Peyer's patch (tissue), 4 donors: ENCODE measurements at places on chromosomes 5 and 9.

GRCh38 chr5:140145256-140145655 lies 19.5 kb downstream of the IGIP start:
- no peak for DNase-seq

- no peak for DNase-seq
Measured at GRCh38 chr9:125410522-125410894, 148.9 kb downstream of the GAPVD1 start.

DNA sequence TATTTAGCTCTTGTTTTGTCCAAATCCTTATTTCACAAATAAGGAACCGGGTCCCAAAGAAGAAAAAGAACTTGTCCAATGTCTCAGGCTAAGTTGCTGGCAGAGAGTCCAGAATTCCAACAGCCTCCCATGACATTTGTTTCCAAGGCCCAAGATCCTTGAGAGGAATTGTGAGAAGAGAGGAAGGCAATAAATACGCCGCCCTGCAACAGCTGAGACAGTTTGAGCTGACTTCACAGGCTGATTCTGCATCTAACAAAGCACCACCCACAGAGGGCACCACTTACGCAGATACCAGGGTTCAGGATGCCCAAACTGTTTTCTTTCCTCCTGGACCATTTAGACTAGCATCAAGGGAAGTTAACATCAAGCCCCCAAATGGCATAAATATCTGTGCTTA lies 211.3 kb downstream of the FAM114A2 start:
- DNase-seq: no peak

- DNase-seq: no peak
Measured at GRCh38 chr5:127410959-127411358, 106.5 kb upstream of the PRRC1 start.

GRCh38 chr5:1545126-1545804 lies 21.5 kb upstream of the LPCAT1 start:
- peak; percentile 28 for DNase-seq

DNA sequence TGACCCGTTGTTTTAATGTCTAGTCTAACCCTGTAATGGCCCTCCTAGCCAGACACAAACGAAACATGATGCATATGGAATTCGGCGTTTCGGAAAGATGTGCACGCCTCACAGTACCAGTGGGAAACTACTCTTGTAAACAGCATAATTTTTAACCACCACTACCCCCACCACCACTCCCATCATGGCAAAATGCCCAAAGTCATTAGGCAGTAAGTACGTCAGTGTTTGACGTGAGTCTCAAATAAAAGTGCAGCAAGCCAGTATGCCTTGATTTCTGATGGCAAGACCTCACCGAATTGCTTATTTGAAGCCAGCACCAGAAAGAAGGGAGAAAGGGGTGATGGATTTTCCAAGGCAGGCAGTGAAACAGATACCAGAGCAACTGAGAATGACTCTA lies 71.4 kb downstream of the ADRB2 start:
- no peak for DNase-seq

DNA sequence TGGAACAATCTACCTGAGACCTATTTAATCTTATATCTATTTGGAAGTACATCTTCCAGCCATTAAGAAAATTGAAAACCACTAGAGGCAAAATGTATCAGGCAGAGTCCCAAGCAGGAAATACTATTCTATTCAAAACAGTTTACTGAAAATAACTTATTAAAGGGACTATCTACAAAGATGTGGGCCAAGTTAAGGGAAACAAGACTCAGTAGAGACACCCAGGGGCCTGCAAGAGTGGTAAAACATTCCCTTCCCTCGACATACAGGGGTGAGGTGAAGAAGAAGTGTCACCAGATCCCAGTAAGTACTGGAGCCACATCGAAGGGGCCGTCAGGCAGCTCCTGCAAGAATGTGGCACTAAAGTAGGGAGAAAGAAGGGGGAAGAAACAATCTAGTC lies 12.1 kb upstream of the NRG2 start:
- no peak for DNase-seq

- DNase-seq: no peak
Measured at GRCh38 chr9:131409458-131409992, 15.6 kb downstream of the PRRC2B start.

GRCh38 chr9:102087141-102087540 lies 348.7 kb upstream of the GRIN3A start:
- DNase-seq: no peak

- no peak for DNase-seq
Measured at GRCh38 chr5:143738417-143739401, 73.3 kb upstream of the HMHB1 start.

DNA sequence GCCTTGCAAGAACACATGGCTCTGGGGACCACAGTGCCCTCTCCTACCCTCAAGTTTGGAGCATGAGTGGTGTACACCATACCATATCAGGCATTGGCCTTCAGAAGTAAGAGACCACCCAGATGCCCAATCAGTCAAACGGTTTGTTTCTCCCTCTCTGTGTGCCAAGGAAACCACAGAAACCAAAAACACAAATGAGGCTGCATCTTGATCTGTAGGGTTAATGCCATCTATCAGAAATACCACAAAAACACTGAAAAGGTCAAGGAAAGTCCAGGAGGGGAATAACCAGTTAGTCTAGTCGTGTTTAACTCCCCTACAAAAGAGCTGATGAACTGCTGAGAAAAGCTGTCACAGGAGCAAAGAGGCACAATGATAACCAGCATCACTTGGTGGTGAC lies 78.4 kb downstream of the INSYN2B start:
- DNase-seq: no peak

GRCh38 chr5:113176196-113176595 lies 199.6 kb downstream of the DCP2 start:
- DNase-seq: no peak

- DNase-seq: no peak
Measured at GRCh38 chr5:2039180-2039531, 156.4 kb upstream of the IRX4 start.

DNA sequence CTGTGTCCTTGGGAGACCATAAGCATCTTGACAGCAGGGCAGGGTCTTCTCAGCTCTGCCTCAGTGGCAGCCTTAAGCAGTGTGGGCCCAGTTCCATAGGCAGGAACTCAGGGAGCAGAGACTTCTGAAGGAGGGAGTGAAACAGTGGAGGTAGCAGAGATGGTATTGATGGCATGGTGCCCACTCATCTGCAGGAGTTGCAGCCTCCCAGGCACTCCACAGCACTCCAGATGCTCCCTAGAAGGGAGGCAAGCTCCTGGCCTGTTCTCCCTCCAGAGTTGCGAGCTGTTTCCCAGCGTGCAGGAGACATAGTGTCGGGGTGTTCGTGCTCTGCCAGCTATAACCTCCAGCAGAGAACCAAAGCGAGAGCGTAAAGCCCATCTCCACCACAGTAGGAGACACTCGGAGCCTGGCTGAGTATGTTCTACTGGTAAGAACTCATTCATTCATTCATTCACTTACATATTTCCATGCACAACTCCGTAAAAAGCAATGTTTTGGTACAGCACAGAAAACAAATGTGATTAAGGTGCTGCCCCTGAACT lies 31.4 kb upstream of the UNC5A start:
- no peak for DNase-seq

- DNase-seq: no peak
Measured at GRCh38 chr5:160726721-160727120, 125.3 kb downstream of the ATP10B start.

DNA sequence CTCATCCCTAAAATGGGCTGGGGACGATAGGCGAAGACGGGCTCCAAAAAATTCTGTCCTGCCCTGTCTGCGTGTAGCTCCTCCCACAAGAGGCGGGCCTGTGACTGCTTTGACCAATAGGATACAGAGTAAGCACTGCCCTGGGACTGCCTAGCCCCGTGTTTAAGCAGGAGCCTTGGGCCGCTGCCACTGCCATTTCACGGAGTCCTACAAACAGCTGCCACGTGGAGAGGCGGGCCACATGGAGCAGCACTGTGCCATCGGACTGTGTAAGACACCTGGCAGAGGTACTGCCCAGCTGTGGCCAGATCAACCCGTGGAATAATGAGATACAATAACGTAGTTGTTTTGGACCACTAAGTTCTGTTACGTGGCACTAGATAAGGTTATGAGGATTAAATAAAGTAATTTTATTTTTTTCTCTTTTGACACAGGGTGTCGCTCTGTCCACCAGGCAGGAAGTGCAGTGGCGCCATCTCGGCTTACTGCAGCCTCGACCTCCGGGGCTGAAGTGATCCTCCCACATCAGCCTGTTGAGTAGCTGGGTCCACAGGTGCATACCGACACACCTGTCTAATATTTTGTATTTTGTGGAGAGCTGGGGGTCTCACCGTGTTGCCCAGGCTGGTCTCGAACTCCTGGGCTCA lies 87.2 kb downstream of the LMNB1 start:
- no peak for DNase-seq

DNA sequence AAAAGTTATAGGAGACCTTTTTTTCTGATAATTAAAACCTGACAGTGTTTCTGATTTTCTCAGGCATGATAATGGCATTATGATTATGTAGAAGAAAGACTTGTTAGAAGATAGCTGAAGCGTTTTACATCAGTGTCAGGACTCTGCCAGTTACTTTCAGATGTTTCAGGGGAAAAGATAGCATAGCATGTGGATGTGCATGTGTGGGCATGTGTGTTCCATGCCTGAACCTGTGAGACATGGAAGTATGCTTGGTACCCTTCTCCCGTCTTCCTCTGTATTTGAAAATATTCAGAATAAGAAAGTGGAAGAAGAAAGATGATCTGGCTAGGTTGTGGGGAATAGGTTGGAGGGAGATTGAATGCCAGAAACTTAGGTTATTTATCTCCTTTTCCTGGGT lies 113.1 kb upstream of the PCAT7 start:
- no peak for DNase-seq

GRCh38 chr5:59140133-59140532 lies 557.3 kb downstream of the RAB3C start:
- DNase-seq: no peak

GRCh38 chr9:98310752-98311392 lies 55.4 kb upstream of the TBC1D2 start:
- DNase-seq: no peak

- DNase-seq: no peak
Measured at GRCh38 chr5:154115291-154115690, 75.2 kb upstream of the GALNT10 start.

DNA sequence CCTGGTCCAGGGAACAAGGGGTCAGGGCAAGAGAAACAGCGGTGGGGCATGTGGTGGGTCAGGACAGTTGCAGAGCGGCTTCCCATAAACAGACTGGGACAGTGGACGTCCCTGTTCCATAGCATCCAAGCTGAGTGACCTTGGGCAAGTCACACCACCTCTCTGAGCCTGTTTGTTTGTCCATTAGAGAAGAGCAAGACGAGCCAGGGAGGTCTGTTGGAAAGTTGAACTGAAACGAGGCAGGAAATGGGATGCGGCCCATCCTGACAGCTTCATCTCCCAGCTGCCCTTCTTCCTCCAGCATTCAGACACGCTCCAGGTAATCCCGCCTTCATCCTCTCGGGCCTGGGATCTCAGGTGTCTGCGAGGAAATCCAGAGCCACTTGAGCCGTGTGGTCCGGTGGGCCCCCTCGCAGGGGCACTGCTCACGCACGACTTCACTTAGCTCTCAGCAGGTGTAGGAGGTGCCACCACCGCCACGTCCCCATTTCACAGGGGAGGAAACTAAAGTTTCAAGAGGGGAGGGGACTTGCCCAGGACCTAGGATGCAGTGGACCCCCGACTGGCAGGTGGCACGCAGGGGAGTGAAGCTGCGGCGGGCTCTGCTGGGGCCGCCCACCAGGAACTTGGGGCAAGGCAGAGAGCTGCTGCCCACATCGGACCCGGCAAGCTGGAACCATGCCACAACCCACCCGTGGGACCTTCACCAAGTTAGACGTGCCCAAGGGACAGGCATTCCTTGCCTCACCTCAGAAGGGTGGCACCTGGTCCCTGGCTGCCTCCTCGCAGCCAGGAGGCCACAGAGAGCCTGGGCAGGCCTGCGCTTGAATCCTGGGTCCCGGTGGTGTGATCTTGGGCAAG lies 13.0 kb downstream of the PTGES2 start:
- no peak for DNase-seq

- DNase-seq: no peak
Measured at GRCh38 chr5:4222821-4223220, 627.2 kb downstream of the IRX1 start.

DNA sequence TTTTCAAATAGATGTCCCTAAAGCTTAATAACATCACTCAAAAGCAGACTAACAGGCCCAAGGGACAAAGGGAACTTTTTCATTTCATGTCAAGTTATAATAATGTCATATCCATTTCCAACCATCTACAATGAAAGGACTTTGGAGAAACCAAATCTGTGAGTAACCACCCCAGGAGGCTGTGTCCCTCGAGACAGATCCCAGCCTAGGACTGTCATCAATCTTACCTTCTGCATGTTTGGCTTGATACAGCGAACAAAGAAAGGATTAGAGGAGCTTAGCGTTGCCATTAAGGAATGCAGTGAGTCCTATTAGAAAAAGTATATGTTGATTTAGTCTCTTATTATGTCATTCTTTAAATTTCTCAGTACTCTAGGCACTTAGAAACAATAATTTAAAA lies 137.8 kb upstream of the RETREG1 start:
- DNase-seq: no peak

GRCh38 chr5:76745670-76746069 lies 29.7 kb downstream of the F2R start:
- DNase-seq: no peak

GRCh38 chr5:81506900-81507588 lies 113.1 kb upstream of the ACOT12 start:
- DNase-seq: peak; percentile 66

- no peak for DNase-seq
Measured at GRCh38 chr9:83024506-83025125, 38.3 kb downstream of the RASEF start.

GRCh38 chr5:1750469-1750868 lies 49.2 kb downstream of the MRPL36 start:
- no peak for DNase-seq

GRCh38 chr5:72228960-72229359 lies 91.1 kb downstream of the MRPS27 start:
- DNase-seq: no peak

GRCh38 chr5:106639488-106639887 lies 1031.2 kb downstream of the EFNA5 start:
- no peak for DNase-seq

DNA sequence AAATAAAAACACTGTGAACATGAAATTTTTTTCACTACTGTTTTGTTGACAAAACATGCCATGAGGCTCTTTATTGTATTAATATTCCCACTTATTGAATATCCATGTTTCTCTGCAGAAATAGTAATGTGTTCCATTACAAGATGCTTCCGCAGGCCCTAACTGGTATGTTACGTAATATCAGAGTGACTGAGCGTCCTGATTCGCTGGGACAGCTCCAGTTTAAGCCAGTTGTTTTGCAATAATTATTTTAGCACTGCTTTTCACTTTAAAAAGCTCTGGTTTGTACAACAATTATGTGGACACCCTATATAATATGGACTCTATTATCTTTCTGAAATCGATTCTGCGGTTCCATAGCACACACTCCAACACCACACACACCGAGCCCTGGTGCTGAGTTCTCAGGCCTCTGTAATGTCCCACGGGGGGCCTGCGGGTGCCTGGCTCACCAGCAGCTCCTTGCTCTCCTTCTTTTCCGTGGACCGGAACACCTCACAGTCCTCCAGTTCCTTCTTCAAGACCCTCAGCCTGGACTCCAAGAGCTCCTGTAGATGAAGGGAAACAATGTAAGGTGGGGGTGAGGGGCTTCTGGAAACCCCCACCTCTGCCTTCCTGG lies 1.8 kb downstream of the TRIM7 start:
- no peak for DNase-seq

GRCh38 chr9:37192803-37193202 lies 72.4 kb downstream of the ZCCHC7 start:
- no peak for DNase-seq
